DMS79 (cell line): ENCODE measurements at places on chromosomes 5 and 9.

DNA sequence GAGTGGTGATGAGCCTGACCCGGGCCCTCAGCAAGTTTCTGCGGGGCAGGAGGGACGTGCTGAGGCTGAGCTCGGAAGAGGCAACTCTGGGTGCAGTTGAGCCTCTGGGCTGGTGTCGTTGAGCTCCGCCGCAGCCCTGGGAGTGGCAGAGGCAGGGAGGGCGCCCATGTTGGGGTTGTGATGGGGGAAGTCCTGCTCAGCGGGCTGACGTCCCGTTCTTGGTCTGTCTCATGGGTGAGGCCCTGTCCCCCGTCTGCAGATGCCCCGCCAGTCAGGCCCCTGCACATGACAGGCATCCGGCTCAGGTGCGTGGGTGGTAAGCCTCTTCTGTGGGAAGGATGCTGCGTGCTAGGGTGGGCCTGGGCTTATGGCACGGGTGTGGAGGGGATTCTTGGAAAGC is 64.3 kb downstream of the RXRA start:
- DNase-seq = no peak

- DNase-seq = no peak
These were observed 1.0 kb upstream of the RXRA start for GRCh38 chr9:134325096-134325812.

GRCh38 chr5:119276978-119277377 is 78.8 kb upstream of the TNFAIP8 start:
- no peak for DNase-seq

DNA sequence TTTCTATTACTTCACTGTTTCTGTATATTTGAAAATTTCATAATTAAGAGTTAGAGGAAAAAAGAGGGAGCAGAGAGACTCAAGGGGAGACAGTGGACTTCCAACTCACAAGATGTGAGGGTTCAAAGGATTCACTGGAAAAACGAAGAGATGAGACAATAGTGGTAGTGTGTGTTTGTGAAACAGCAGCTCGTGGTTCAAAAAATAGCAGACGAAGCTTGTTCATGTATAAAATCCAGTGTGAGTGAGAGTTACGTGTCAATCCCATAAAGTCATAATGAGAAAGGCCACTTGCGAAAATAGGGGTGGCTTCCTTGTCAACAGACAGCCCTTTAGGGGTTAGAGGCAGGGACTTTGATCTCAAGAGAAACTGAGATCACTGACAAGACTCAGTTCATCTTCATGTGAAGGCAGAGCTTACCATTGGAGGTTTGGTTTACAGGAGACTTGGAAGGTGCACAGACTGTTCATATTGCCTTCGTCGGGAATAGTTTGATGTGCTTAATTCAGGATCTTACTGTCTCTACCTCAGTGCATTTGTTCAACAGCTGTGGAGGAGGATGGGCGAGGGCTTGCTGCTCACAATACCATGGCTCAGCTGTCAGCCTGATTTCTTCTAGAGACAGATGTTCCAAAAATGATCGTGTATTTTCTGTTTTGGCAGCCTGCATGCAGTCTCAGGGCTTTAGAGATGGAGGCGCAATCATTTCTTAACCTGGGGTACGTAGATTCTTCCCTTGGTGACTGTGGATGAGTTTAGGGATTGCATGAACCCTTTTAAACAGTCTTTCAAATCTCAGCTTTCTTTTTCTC is 105.7 kb upstream of the KLF9 start:
- no peak for DNase-seq

DNA sequence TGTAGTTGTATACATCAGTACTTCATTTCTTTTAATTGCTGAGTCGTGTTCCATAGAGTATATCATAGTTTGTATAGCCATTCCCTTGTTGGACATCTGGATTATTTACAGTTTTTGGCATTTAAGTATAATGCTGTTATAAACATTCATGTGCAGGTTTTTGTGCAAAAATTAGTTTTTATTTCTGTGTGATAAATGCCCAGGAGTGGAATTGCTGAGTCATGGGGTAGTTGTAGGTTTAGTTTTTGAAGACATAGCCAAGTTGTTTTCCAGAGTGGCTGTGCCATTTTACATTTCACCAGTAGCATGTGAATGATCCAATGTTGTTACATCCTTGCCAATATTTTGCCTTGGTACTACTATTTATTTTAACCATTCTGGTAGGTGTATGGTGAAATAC is 12.5 kb downstream of the ZNF354B start:
- DNase-seq = no peak

GRCh38 chr5:64944868-64945267 is 176.1 kb downstream of the CWC27 start:
- no peak for DNase-seq

GRCh38 chr5:126365446-126366198 is 57.6 kb upstream of the GRAMD2B start:
- no peak for DNase-seq

GRCh38 chr9:72473474-72474261 is 47.7 kb upstream of the TMC1 start:
- DNase-seq = no peak

DNA sequence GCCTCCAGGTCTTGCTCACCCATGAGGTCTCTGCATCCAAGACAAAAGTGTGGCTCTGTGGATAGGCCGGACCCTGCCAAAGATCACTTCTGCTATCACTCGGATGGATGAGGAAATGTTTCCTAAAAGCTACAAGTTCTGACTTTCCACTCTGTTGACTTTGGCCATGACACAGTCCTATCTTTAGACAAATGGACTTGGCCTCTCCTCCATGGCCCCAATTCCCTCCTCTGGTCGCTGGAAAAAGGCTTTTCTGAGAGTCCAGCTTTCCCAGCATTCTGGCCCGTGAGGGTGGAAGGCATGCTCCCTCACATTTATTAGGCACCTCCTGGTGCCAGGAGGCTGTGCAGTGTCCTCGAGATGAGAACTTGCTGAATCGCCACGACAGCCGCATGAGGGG is 83.1 kb downstream of the COL27A1 start:
- DNase-seq = no peak

- DNase-seq = no peak
These were observed 617.9 kb downstream of the BNC2 start for GRCh38 chr9:16252616-16253015.

GRCh38 chr5:139985290-139985689 is 57.8 kb downstream of the NRG2 start:
- DNase-seq = no peak

DNA sequence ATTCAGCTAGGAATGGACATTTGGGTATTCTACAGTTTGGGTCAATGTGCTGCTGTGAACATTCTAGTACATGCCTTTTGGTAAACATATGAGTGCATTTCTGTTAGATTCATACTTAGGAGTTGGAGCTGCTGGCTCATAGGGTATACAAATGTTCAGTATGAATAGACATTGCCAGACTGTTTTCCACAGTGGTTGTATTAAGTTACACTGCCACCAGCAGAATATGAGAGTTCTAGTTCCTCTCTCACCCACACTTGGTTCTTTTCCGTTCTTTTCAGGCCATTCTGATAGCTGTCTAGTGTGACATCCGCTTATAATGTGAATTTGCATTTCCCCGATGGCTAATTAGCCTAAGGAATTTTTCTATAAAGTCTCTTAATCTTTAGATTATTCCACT is 25.0 kb downstream of the STOM start:
- DNase-seq = no peak

- DNase-seq = no peak
These were observed 67.4 kb downstream of the MRPS27 start for GRCh38 chr5:72252574-72253155.

- no peak for DNase-seq
These were observed 18.8 kb upstream of the ALDH1B1 start for GRCh38 chr9:38373679-38374078.

DNA sequence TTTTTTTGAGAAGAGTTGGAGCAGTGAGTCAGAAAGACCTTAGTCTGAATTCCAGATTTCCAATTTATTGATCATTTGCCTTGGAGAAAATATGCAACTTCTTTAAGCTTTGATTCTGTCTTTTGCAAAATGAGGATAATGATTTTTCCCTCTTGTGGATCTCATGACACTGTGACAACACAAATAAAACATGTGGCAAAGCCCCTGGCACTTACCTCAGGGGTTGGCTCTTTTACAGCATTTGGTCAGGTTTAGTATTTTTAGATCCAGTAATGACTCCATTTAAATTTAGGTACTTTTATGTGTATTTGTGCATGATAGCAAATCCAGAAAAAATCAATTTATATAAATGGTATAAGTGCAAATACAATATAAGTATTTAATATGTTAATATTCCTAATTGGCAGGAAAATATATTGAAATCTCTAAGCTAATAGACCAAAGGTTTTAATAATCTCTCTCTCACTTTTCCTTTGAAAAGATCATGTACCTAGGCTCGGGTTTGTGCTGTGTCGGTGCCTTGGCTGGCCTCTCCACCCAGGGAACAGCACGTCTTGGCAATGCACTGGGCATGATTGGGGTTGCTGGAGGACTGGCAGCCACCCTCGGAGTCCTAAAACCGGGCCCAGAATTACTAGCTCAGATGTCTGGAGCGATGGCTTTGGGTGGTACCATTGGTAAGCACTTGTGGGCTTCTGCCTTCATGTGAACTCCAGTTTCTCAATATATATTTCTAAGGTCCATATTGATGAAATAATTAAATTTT is 49.7 kb downstream of the NNT start:
- DNase-seq = no peak

GRCh38 chr5:79488775-79489174 is 25.2 kb downstream of the HOMER1 start:
- DNase-seq = no peak

DNA sequence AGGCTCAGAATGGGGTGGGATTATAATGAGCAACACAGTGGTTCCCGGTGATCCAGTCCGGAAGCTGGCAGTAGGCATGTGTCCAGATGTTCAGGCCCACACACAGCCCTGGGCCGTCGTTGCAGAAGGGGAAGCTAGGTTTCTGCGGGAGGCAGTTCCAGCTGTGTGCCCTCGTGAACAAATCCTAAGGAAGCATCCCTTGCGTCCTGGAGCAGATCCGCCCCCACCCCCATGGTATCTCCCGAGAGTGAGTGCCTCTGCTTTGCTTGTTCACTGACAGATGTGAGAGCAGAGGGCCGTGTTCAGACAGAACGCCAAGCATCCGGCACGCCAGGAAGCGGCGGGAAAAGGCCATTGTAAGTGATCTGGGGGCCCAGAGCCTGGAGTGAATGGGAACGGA is 104.8 kb downstream of the PDE6A start:
- no peak for DNase-seq

GRCh38 chr5:16679863-16680262 is 63.1 kb upstream of the RETREG1 start:
- DNase-seq = no peak

DNA sequence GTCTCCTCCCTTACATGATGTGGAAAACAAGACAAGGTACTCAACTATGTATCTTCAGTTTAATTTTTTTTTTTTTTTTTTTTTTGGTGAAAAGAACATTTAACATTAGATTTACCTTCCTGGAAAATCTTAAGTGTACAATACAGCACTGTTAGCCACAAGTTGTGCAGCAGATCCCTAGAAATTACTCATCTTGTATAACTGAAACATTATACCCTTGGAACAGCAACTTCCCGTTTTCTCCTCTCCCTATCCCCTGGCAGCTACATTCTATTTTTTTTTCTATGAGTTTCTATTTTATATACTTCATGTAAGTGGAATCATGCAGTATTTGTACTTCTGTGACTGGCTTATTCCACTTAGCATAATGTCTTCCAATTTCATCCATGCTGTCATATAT is 421.9 kb upstream of the FTMT start:
- no peak for DNase-seq

DNA sequence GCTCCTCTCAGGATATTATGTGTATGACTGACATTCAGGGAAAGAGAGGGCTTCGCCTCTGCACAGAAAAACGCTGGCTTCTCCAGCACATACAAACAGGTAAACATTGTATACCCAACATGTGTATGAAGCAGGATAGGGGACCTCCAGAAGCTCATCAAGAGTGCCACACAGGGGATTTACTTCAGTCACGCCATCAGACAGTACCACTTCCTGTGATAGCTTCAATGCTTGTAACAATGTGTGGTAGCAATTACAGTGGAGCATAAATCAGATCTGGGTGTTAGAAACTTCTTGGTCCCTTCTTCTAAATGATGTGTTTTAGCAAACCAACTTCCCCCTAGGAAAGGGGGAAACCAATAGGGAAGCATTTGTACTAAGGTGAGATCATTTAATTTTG is 160.8 kb downstream of the TSSK1B start:
- DNase-seq = no peak

DNA sequence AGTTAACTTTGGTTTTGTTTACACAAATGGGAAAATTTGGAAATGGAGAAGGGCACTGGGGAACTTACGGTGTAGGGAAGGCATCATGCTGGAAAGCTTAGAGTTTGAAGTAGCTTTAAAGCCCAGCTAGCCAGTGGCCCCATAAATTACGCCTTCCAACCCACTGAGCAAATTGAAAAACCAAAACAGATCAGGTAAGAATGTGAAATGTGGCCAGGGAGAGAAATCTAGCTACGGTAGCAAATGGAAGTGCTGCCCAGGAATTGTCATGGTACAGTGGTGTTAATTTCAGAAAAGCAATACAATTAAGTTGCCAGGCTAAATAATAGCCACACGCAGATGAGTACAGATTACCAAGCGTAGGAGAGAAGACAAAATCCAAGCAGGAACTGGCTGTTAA is 654.8 kb downstream of the PRELID2 start:
- no peak for DNase-seq

GRCh38 chr5:87787625-87788256 is 375.0 kb upstream of the CCNH start:
- DNase-seq = no peak

GRCh38 chr9:35180801-35181200 is 19.0 kb downstream of the UNC13B start:
- no peak for DNase-seq

- DNase-seq = no peak
These were observed 38.1 kb upstream of the EQTN start for GRCh38 chr9:27335075-27335474.

DNA sequence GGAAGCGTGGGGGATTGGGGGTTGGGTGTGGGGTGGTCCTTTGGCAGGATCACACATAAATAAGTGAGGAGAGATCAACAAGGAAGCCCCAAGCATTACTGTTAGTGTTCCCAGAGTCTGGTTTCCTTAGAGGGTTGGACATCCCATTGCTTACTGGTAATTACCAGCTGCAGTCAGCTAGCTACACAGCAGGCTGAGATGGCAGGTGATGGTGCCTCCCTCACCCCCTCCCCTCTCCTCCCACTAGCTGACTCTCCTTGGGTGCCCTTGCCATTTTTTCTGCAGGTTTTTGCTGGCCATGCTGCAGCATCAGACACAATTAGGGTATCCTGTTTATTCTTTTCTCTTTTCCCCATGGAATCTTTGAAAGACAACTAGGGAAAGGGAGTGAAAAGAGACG is 107.5 kb upstream of the TLR4 start:
- no peak for DNase-seq

DNA sequence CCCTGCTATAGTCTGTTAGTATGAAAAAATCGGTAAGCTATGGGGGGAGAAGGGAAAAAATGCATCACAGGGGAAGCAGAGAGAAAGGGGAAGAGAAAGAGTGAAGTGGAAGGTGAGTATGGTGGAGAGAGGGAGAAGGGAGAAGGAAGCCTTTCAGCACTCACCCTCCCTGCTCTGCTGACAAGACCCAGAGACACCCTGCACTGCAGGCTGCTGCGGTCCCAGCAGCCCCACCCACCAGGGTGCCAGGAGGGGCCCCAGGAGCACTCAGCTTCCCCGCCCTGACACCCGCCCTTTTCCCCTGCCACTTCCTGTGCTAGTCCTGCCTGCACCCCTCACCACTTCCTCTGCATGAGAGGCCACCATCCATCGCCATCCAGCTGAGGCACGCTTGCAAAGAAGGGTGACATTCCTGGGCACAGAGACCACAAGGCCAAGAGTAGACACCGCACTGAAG is 12.7 kb downstream of the STK10 start:
- no peak for DNase-seq

GRCh38 chr5:32639943-32640342 is 54.6 kb downstream of the SUB1 start:
- DNase-seq = no peak
